ENCODE measurements at places on chromosomes 2 and 18. TPM values are rescaled to one million over a fixed set of nuclear protein-coding genes. Genes with fewer than 3 reads are reported as not detected.

The ABCG5 gene
- total RNA-seq: not detected

The TMEM200C gene
- under 0.01 TPM for total RNA-seq

The SNRPD1 gene
- total RNA-seq: 35.1 TPM

The CIB4 gene
- not detected for total RNA-seq

The OXER1 gene
- not detected for total RNA-seq

The NEB gene
- 0.45 TPM for total RNA-seq

The ADCY3 gene
- 33.1 TPM for total RNA-seq

The LAPTM4A gene
- total RNA-seq: 92.8 TPM

The CCT7 gene
- 527 TPM for total RNA-seq

The SLC9A2 gene
- under 0.01 TPM for total RNA-seq

The GNLY gene
- not detected for total RNA-seq

The SPDYA gene
- 1.3 TPM for total RNA-seq

The ASB18 gene
- total RNA-seq: not detected

The CPSF3 gene
- 45.0 TPM for total RNA-seq

The DSG2 gene
- total RNA-seq: under 0.01 TPM

The CXCR4 gene
- total RNA-seq: 76.6 TPM

The IL36B gene
- not detected for total RNA-seq

The TPO gene
- total RNA-seq: not detected

The TAF4B gene
- total RNA-seq: 3.4 TPM

The CFAP65 gene
- under 0.01 TPM for total RNA-seq

The PRKAG3 gene
- total RNA-seq: not detected

The CXCR2 gene
- total RNA-seq: not detected

The ADGRF3 gene
- under 0.01 TPM for total RNA-seq

The CNDP1 gene
- total RNA-seq: not detected

The SMPD4 gene
- total RNA-seq: 12.9 TPM

The UNC80 gene
- not detected for total RNA-seq

The INPP5D gene
- total RNA-seq: 26.9 TPM

The DQX1 gene
- 0.09 TPM for total RNA-seq

The ZNF385B gene
- not detected for total RNA-seq

The IL37 gene
- total RNA-seq: not detected

The RAD51AP2 gene
- total RNA-seq: not detected

The INO80C gene
- 13.0 TPM for total RNA-seq

The CCL20 gene
- 2.1 TPM for total RNA-seq

The CHN1 gene
- 14.5 TPM for total RNA-seq

The GPR148 gene
- total RNA-seq: not detected

The ANKRD62 gene
- total RNA-seq: not detected

The ABCG8 gene
- not detected for total RNA-seq

The BOLL gene
- not detected for total RNA-seq

The ASB1 gene
- 30.5 TPM for total RNA-seq

The GCG gene
- total RNA-seq: not detected

The RAPGEF4 gene
- 6.2 TPM for total RNA-seq

The LOXHD1 gene
- not detected for total RNA-seq

The POTEC gene
- total RNA-seq: not detected

The GPR45 gene
- not detected for total RNA-seq

The MATN3 gene
- 0.85 TPM for total RNA-seq

The TRIM54 gene
- total RNA-seq: not detected

The TOGARAM2 gene
- total RNA-seq: under 0.01 TPM

The ASTL gene
- not detected for total RNA-seq

The GALR1 gene
- total RNA-seq: not detected

The TMEM214 gene
- 18.4 TPM for total RNA-seq

The SAG gene
- not detected for total RNA-seq

The STARD6 gene
- total RNA-seq: not detected
